ENCODE measurements at places on chromosomes 2 and 18.

DNA sequence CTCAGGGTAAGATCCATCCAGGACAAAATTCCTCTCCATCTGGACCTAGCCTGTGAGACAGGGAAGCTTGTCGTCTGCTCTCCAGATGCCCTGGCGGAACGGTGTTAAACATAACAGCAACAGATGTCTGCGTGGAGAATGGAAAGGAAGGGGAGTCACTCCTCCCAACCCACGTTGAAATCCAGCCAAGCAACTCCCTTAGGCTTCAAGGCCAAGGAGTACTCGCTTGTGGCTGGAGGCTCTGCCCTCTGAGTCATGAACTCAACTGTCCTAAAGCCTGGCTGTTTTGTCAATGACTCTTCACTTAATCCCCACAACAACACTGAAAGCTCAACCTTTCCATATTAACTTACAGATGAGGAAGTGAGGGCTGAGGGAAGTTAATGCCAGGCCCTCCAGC lies 42.2 kb downstream of the TPO start:
- DNase-seq, result no peak

- DNase-seq, result no peak
Observed at GRCh38 chr2:16135913-16136310, 195.6 kb downstream of the MYCN start.

DNA sequence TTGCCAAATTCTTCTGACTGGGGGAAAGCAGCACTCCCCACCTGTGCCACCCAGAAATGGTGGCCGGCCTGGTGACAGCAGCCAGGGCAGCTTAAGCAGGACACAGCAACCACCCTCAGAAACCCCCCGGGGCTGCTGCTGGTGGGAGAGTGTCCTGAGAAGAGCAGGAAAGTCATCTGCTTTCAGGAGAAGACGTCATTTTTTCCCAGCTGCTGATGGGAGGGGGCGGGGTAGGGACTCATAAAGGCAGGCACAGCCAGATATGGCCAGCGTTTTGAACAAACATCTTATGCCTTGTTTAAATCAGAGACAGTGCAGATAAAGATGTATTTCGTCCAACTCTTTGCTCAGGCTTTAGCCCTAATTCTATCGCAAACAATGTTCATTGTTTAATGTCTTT lies 139.5 kb downstream of the LRRC30 start:
- DNase-seq, result no peak

DNA sequence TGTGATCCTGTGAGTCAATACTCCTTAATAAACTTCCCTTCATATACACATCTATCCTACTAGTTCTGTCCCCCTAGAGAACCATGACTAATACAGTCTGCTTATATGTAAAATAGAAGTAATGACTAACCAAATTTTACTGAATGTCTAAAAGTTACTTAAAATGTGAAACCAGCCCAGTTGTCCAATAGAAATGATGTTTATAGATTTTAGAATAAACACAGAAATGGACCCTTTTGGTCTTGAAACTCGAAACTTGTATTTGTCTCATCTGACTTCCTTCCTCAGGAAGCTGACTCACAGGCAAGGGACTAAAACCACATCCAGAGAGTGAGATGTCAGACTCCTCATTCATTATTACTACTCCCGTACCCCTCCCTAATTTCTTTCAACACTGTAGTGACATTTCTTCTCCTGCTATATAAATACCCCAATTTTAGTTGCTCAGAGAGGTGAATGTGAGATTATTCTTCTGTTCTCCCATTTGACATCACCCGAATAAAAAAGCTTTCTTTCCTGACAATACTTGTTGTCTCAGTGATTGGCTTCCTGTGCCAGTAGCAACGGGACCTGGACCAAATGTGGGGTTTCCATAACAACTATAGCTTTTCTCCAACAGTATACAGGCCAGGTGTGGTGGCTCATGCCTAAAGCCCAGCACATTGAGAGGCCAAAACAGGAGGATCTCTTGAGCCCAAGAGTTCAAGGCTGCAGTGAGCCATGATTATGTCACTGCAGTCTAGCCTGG lies 486.0 kb downstream of the ERBB4 start:
- DNase-seq, result no peak

DNA sequence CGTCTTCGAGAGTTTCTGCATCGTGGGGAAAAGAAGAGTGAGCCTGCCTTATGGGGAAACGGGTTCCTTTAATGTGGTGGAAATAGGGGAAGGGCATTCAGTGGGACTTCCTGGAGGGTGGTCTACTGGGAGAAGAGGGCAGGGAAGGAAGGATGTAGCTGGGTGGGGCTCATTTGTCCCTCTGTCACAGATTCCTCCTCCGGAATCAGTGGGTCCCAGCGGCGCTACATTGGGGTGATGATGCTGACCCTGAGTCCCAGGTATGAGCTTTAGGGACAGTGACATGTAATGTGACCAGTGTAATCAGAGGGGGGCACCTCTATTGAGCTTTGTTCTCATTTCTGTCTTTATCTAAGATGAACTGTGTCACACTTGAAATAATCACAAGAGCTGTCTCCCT lies 1.9 kb downstream of the HTRA2 start:
- no peak for DNase-seq

Data from stimulated activated CD8-positive, alpha-beta memory T cell treated with anti-CD3 and anti-CD28 coated beads, Interleukin-15, amount 100 ng/mL, for 48 hours (primary cell).